Transverse colon (tissue), 4 donors: ENCODE measurements at places on chromosomes 6 and 20. TPM values are rescaled to one million over a fixed set of nuclear protein-coding genes. Genes with fewer than 3 reads are reported as not detected.

DNA sequence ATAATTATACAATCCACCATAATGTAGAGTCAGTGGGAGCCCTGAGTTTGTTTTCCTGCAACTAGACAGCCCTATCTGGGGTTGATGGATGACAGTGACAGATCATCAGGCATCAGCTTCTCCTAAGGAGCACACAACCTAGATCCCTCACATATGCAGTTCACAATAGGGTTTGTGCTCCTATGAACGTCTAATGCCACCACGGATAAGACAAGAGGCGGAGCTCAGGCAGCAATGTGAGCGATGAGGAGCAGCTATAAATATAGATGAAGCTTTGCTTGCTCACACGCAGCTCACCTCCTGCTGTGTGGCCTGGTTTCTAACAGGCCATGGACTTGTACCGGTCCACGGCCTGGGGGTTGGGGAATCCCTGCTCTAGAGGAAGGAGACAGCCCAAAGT lies 25.9 kb downstream of the EDEM2 start:
- DNase-seq, result no peak

Gene TRIM31
- 221 TPM for total RNA-seq

Gene MCM3
- 26.9 TPM for total RNA-seq

Gene FAM83C
- not detected for total RNA-seq

Gene FAXC
- total RNA-seq, result 6.6 TPM

DNA sequence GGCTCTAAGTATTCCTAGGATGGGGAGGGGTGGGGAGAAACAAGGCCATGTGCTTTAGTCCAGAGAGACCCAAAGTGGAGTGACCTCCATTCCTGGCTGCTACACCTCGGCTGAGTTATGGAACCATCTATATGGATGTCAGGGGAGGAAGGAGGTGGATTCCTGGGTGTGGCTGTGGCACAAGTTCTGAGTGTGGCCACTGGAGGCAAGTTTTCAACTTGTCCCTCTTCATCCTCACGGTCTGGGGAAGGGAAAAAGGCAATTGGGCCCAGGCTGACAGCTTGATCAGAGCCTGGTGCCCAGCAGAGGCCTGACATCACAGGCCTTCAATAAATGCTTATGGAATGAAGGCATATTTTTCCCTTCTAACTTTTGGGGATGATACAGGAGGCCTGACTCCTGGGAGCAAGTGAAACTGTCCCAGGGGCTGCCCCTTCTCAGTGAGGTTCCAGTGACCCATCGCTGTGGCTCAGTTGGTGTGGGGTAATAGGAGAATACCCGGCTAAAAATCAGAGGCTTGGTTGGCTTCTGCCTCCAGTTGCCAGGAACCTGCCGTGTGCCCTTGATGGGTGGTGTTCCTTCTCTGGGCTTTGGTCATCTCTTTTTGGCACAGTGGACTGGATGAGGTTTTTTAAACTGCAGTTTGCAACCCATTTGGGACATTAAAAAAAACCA lies 1.8 kb upstream of the ITPR3 start:
- DNase-seq, result no peak

Gene NFATC2
- 11.1 TPM for total RNA-seq

DNA sequence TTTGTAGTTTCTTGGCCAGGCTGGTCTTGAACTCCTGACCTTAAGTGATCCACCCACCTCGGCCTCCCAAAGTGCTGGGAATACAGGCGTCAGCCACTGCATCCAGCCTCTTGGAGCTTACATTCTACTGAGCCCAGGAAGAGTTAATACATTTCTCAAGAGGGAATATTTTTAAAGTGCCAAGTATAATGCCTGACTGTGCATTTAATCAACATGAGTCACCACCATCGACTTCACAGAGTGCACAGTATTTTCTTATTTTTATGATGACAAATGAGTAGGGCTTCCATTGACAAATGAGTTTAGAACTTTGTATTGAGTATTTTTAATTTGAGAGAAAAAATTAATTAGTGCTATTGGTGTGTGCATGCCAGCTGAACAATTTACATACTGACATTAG lies 72.2 kb downstream of the SASH1 start:
- no peak for DNase-seq

- no peak for DNase-seq
These were observed 198.5 kb upstream of the RSPO3 start for GRCh38 chr6:126919947-126920346.

GRCh38 chr6:144063246-144063743 lies 32.1 kb downstream of the SF3B5 start:
- peak; percentile 51 for DNase-seq
